Activated T-cell treated with anti-CD3 and anti-CD28 coated beads, Interleukin-2, amount 50 U/mL, for 72 hours (primary cell): ENCODE measurements at places on chromosomes 16 and 17.

GRCh38 chr17:21330436-21331160 is 45.6 kb upstream of the KCNJ12 start:
- DNase-seq = no peak

DNA sequence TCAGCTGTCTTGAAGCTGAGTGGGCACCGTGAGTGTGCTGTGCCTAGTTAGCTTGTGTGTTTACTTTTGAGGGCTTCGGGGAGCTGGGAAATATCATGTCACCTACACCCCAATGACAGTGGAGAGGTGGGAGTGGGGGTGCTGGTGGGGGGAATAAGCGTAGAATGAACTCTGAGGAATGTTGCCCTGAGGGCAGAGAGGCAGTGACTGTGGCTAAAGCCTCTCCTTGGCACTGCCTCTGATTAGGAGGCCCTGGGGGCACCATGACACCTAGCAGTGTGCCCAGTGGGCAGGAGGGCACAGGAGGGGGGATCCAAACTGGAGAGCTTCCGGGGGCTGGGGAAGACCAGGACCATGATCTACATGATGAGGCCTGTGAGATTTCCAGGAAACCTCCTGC is 24.8 kb downstream of the CACNA1G start:
- no peak for DNase-seq

GRCh38 chr16:84613408-84614072 is 4.3 kb downstream of the COTL1 start:
- no peak for DNase-seq

GRCh38 chr16:74438492-74438979 is 17.3 kb upstream of the CLEC18B start:
- peak; percentile 23 for DNase-seq

- no peak for DNase-seq
Measured at GRCh38 chr17:67708378-67708777, 9.4 kb upstream of the NOL11 start.

DNA sequence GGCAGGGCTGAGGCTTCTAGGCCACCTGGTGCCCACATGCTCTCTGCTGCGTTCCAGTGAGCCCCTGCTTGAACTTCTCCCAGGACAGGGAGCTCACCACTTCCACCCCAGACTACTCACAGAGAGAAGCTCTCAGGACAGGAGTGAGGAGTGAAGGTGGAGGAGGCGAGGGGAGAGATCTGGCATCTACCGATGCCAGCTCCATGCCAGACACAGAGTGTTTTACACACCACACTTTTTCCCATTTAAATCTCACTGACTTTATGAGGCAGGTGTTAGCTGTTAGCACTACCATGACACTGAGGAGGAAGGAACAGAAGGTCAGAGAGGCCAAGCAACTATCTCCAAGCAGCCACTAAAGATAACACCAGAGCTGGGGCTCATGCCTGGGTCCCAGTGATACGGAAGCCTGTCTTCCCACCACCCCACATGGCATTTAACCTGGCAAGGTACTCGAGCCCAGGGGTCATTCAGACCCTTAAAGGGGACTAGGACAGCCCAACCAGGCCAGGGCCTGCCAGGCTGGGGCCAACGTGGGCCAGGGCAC is 6.8 kb downstream of the FAM83G start:
- DNase-seq = no peak

GRCh38 chr17:8632061-8632460 is 1.5 kb upstream of the MYH10 start:
- DNase-seq = no peak

- DNase-seq = no peak
Measured at GRCh38 chr17:39595294-39595693, 12.4 kb downstream of the NEUROD2 start.

DNA sequence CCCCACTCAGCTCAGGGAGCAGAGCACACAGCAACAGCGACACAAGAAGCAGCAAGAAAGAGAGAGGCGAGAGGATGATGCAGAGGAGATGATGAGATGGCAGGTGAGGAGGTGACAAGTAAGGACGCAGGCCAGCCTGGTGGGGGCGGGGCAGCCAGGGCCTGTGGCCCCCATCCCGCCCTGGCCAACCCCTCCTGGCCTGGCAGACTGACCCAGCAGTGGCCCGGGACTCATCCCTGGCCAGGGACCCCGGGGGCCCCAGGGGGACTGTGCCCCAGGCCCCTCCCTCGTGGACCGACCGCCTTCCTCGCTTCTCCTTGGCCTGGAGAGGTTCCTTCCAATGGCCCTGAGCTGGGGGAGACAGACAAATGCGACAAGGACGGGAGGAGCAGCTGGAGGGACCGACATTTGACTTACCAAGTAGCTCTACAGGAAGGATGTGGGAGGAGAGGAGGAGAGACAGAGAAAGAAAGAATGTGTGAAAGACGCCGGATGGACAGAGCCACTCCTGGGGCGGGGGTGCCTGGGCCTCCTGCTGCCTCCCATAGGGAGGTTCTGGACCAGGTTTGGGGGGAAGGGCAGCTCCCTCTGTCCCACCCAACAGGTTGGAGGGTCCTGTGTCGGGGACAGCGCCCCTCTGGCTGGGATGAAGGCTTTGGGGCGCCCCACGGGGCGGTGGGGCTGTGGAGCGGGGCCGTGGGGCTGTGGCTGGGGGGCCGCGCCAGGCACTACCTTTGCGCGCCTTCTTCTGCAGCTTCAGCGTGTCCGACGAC is 6.8 kb downstream of the MTSS2 start:
- DNase-seq = no peak

- DNase-seq = no peak
Measured at GRCh38 chr17:64138441-64138840, 8.5 kb upstream of the ERN1 start.

DNA sequence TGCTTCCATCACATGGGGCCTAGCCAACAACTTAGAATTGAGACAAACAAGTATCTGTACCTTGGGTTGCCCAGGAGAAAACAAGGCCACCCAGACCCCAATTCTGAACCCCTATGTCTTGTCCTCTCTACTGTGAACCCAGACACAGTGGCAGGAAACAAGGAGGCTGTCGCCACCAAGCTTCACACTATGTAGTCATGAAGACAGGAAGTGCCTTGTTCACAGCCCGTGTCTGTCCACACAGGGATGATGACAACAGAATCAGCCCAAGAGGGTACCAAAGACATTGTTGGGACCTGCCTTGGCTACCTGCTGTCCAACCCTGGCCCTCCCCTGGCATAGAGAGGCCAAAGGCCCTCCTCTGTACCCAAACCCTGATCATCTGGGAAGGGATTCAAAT is 84.8 kb downstream of the CDYL2 start:
- DNase-seq = peak; percentile 16

GRCh38 chr16:87417528-87417910 is 25.4 kb downstream of the MAP1LC3B start:
- no peak for DNase-seq

GRCh38 chr17:73231841-73232586 is 29.7 kb downstream of the CPSF4L start:
- peak; percentile 99 for DNase-seq

- no peak for DNase-seq
Measured at GRCh38 chr17:3034578-3034920, 28.9 kb downstream of the OR1D5 start.

- DNase-seq = no peak
Measured at GRCh38 chr17:75082683-75083082, 5.1 kb upstream of the SLC16A5 start.

GRCh38 chr17:10033959-10034358 is 128.9 kb upstream of the RCVRN start:
- no peak for DNase-seq

GRCh38 chr16:67528222-67528869 is at the start of gene RIPOR1:
TSS of gene RIPOR1 (plus strand) at chr16:67528829. CDS start at chr16:67538447, 9,618 bp downstream.
- DNase-seq = peak; percentile 69

- no peak for DNase-seq
Measured at GRCh38 chr17:74558882-74559519, 8.3 kb downstream of the CD300H start.

- DNase-seq = no peak
Measured at GRCh38 chr17:728911-729310, 3.5 kb upstream of the TLCD3A start.

GRCh38 chr16:81060576-81061306 is 16.3 kb downstream of the C16orf46 start:
- no peak for DNase-seq

GRCh38 chr17:7836596-7837407 is 2.8 kb downstream of the KDM6B start:
- DNase-seq = peak; percentile 60

DNA sequence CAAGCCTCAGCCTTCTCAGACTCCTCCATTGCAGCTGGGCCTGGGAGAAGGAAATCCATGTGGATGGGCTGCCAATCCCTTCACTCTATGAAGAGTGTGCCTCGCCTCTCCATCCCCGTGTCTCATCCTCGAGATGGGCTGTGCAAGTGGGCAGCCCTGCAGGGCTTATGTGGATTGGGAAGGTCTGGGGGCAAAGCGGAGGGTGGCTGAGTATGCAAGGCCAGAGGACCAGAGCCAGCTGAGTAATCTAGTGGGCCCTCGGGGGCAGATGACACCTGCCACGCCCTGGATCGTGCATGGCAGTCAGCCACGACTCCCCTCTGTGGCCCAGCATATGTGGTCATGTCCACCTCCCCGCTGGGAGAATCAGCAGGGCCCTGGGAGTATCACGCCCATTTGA is 78.9 kb downstream of the IRX5 start:
- DNase-seq = no peak

DNA sequence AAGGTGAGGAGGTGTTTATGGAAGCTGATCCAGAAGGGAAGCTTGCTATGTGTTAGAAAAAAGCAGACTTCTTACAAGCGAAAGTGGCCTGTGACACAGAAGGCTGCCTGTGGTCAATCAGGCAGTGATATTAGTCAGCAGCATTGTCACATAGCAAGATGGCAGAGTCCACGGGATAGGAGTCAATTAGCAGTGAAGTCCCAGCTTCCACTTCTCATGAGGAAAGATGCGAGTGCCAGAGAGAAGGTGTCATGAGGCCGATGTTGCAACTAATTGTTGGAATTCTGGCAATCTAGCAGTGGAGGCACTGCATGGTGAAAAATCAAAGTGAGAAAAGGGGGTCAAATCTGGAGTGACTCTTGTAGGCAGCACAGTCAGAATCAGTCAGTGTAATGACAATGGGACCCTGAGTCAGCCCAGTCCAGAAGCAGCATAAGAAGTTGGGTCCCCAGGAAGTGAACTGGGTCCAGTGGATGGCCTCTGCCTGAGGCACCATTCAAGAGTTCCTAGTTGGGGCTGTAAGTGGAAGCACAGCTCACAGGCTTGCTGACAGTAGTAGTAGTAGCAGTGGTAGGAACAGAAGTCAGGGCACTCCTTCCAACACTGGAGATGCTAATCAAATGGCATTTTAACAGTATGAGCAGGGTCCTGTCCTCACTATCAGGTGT is 85.1 kb downstream of the TNFRSF13B start:
- DNase-seq = no peak

GRCh38 chr16:86994215-86994614 is 323.0 kb downstream of the C16orf95 start:
- no peak for DNase-seq

- no peak for DNase-seq
Measured at GRCh38 chr16:68259007-68259825, 5.1 kb upstream of the SLC7A6 start.

GRCh38 chr17:79301469-79301868 is 226.8 kb downstream of the ENGASE start:
- no peak for DNase-seq

DNA sequence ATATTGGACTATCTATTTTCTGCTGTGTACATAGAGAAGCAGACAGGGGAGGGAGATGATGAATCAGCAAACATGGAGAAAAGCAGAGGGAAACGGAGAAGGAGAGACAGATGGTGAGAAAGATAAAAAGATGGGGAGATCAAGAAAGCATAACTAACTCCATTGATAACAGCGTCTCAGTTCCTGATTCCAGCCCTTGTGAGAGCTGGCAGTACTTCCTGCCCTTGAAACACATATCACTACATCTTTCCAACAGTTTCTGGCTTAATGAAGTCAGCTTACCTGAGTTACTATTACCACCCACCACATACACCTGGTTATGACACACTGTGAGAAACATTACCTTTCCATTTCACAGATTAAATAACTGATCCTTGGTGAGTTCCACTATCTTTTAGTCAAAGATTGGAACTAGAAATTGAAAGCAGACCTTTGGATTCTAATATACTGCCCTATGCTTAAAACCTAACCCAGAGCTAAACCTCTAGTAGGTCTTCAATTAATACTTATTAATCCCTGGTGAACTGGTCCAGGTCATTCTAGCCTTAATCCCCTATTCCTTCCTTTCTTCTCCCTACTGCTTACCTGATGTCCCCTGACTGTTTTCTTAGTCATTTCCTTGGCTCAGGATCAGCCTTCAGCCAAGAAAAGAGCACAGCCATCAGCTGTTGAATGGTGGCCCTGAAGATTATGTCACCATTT is 346.6 kb upstream of the CCL2 start:
- DNase-seq = no peak

- DNase-seq = no peak
Measured at GRCh38 chr16:85349365-85350145, 237.3 kb upstream of the CIBAR2 start.

GRCh38 chr16:69620573-69620972 is 54.8 kb downstream of the NFAT5 start:
- no peak for DNase-seq

DNA sequence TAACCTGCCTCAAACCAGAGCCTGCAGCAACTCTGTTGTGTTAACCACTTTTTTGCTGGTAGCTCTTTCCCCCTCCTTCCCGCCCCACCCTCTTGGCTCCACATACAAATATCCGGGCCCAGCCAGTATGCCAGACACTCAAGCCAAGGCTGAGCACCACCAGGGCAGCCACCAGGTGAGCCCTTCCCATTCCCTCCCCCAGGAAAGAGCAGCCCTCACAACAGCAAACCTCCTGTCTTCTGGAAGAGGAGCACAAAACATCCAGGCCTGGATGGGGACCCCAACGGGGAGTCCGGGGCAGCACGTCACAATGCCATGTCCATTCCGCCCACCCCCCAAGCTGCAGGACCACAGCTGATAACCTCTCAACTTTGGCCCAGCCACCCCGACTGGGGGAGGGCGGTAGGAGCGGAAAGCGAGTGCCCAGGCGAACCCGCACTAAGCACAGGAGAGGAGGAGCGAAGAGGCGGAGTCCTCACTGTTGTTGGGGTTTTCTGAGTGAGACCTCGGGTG is 757 bp downstream of the ORMDL3 start:
- peak; percentile 74 for DNase-seq

GRCh38 chr17:50908860-50909764 is 43.0 kb upstream of the TOB1 start:
- peak; percentile 52 for DNase-seq

DNA sequence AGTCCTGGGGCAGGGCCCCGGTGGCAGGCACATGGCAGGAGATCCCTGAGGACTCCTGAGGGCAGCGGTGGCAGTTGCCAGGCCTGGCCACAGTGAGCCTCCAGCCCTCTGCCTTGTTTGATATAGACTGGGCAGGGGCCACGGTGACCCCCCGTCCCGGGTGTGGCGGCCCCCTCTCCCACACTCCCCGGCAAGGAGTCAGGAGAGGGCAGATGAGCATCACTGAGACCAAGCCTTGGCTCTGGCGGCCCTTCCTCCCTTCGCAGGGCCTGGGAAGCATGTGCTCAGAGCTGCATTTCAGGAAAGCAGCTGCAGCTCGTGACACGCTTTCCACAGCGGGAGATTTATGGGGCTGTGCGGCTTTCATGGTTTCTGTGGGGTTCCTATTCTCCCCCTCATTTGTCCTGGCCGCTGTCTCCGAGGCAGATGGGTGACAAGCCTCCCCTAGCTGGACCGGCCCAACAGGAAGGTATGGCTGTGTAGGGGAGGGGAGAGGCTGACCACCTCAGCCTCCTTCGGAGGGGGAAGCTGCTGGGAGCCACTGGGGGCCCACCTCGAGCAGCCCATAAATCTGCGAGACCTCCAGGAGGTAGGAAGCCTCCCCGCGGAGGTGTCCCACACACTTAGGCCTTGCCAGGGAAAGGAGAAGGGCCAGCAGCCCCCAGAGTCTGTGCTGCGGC is 211.4 kb downstream of the NTN1 start:
- no peak for DNase-seq

- no peak for DNase-seq
Measured at GRCh38 chr17:50209472-50210239, 8.2 kb upstream of the COL1A1 start.
